H9 (cell line): ENCODE measurements at places on chromosomes 12 and 14. TPM values are rescaled to one million over a fixed set of nuclear protein-coding genes. Genes with fewer than 3 reads are reported as not detected.

GPR135 gene
- 1.8 and 1.9 TPM in 2 replicates for total RNA-seq

KCNC2 gene
- total RNA-seq: not detected in 2 replicates

IFNG-AS1 gene
- not detected in 2 replicates for total RNA-seq

GRCh38 chr14:43503508-43503907 is 1003.6 kb downstream of the FSCB start:
- H3K27ac ChIP-seq: no peak overlapping the region
- no peak for DNase-seq
- H3K36me3 ChIP-seq: peaks cover 2% of the 10 kb centered on the region; the same call in 1 of the 2 replicates
- no peak overlapping the region for H3K4me3 ChIP-seq

DNA sequence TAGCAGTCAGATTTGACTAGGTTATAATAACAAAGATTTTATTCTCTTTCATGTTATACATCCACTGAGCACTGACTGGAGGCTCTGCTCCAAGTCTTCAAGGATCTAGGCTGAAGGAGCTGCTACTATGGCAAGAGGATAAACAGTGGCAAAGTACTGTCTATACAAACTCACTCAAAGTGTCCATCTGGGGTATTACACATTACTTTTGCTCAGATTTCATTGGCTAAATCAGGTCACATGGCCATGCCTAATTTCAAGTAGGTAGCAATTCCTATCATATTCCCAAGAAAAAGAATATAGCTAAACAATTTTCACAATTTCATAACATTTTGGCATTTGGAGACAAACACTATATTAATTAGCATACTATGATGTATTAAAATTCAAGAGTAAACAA is 40.9 kb downstream of the CDK17 start:
- H3K27me3 ChIP-seq: no peaks in the 10 kb centered on the region
- H3K4me1 ChIP-seq: no peaks in the 10 kb centered on the region
- H3K27ac ChIP-seq: no peak overlapping the region
- DNase-seq: no peak
- no peaks in the 10 kb centered on the region; the same call in 1 of the 2 replicates for H3K36me3 ChIP-seq

DNA sequence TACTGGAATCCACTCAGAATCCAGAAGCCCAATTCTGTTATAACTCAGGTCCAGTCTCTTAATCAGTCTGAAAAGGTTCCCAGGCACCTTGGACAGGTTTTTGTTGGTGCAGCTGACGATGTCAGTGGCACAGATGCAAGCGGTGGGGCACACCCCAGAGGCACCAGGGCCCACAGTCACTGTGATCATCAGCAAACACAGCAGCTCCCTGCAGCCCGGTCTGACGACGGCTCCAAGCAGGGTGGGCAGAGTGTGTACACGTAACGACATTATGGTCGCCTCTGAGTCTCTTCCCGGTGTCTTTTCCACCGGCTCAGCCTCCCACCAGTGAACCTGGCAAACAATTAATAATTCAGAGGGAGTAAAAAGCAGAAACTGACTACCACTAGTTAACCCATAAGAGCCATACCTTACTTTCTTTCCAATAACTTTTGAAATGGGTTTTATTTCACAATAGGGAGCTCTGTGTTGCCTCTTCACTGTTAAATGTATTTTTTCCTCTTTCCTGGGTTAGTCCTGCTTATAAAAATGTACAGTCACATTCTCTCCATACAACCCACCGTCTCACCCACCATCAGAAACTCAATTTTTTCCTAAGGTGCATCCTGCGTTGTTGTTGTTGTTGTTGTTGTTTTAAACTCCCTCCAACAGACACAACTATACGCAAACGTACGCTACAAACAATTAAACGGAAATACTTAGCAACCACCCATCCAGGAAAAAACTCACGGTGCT is 521 bp upstream of the PCED1B start:
- H3K4me3 ChIP-seq: peak overlapping the region; percentile 82
- peaks cover 4% of the 10 kb centered on the region; the same call in 1 of the 2 replicates for H3K27me3 ChIP-seq
- H3K36me3 ChIP-seq: peaks cover 5% of the 10 kb centered on the region; the same call in 1 of the 2 replicates
- DNase-seq: no peak

DNA sequence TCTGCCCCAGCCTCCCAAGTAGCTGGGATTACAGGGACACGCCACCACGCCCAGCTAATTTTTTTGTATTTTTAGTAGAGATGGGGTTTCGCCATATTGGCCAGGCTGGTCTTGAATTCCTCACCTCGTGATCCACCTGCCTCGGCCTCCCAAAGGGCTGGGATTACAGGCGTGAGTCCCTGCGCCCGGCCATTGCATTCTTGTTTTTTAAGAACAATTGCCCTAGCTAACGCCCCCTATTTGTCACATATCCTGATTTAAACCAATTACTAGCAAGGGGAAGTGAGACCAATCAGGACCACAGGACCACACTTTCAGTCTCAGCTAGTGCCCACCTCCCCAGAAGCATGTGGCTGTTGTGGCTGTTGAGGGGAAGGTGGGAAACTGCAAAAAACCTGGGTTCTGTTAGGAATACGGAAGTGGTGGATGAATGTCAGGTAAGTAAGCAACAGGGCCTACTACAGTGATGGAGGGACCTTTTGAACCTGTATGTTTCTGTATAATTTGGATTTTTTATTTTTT is 37.8 kb upstream of the NFYB start:
- no peak overlapping the region for H3K27ac ChIP-seq
- H3K27me3 ChIP-seq: no peaks in the 10 kb centered on the region
- H3K4me3 ChIP-seq: no peak overlapping the region
- no peaks in the 10 kb centered on the region for H3K36me3 ChIP-seq
- DNase-seq: no peak
- H3K4me1 ChIP-seq: no peaks in the 10 kb centered on the region

DNA sequence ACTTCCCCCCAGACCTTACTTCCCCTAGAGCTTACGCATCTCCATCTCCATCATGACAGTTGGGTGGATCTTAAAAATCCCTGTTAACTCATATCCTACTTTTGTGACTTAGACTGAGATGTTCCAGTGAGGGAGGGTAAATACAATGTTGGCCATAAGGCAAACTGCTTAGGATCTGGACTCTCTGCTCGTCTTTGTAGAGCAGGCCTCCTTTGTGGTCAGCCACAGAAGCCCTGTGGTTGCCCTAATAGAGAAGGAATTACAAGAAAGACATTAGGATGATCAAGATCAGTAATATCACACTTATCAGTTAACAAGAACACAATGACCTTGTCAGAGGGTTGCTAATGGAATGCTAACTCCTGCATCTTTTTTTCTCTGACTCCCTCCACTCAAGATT is 52.0 kb downstream of the TMEM132C start:
- DNase-seq: no peak
- H3K36me3 ChIP-seq: no peaks in the 10 kb centered on the region
- no peaks in the 10 kb centered on the region; the same call in 1 of the 2 replicates for H3K4me1 ChIP-seq
- H3K27ac ChIP-seq: no peak overlapping the region
- peaks cover 2% of the 10 kb centered on the region; the same call in 1 of the 2 replicates for H3K27me3 ChIP-seq
- no peak overlapping the region for H3K4me3 ChIP-seq

FBRSL1 gene
- 90.8 and 92.3 TPM in 2 replicates for total RNA-seq

CCDC197 gene
- not detected in 2 replicates for total RNA-seq

- no peaks in the 10 kb centered on the region for H3K4me1 ChIP-seq
- no peaks in the 10 kb centered on the region for H3K27me3 ChIP-seq
- no peaks in the 10 kb centered on the region for H3K36me3 ChIP-seq
- no peak for DNase-seq
- H3K4me3 ChIP-seq: no peak overlapping the region
These were observed 1133.0 kb downstream of the VRK1 start for GRCh38 chr14:97930166-97930565.

GRCh38 chr12:70948976-70949336 is 28.4 kb upstream of the PTPRR start:
- no peaks in the 10 kb centered on the region for H3K27me3 ChIP-seq
- no peaks in the 10 kb centered on the region for H3K36me3 ChIP-seq
- no peak for DNase-seq

DNA sequence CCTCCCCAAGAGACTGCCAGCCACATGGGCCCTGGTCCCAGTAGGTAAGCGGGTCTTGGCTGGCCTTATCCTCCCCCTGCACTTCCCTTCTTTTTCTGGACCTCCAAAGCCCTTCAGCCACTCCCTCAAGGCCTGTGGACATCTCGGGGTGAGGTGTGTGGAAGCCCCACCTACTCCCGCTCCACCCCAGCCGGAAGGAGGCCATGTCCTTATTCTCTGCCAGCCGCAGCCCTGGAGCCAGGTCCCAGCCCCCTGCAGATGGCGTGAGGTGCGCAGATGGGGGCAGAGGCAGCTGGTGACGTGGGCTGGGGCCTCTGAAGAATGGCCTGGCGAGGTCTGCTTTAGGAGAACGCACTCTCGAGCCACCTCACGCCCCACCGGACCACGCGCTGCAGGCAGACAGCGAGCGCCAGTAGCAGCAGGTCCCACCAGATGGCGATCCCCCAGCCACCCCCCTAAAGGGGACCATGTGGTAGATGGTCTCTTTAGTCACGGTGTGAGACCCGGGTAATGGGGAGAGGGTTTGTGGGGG is 167.1 kb downstream of the TSPAN9 start:
- H3K4me1 ChIP-seq: no peaks in the 10 kb centered on the region
- no peak for DNase-seq
- H3K4me3 ChIP-seq: no peak overlapping the region

- DNase-seq: no peak
- H3K4me3 ChIP-seq: no peak overlapping the region
- peaks cover 4% of the 10 kb centered on the region; the same call in 2 of the 3 replicates for H3K36me3 ChIP-seq
- peak overlapping the region; percentile 20 for H3K27ac ChIP-seq
- H3K27me3 ChIP-seq: no peaks in the 10 kb centered on the region
These were observed 27.2 kb upstream of the AP4S1 start for GRCh38 chr14:30998100-30998706.

DNA sequence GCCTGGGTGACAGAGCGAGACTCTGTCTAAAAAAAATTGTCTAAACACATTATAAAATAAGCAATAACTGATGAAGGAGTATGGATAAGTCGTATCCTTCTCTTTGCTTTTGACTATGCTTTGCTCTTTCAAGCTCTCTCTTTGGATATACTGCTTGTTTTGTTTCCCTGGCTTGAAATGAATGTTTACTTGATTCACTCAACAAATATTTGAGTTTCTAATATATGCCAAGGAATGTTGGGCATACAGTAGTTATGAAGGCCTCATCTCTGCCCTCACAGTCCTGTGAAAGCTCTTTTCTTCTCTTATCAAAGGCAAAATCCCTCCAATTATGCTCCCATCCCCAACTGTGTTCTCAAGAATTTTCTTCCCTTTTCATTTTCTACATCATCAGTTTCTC is 123.5 kb downstream of the PTPRR start:
- H3K4me1 ChIP-seq: no peaks in the 10 kb centered on the region
- H3K27me3 ChIP-seq: no peaks in the 10 kb centered on the region
- no peak overlapping the region for H3K27ac ChIP-seq
- H3K4me3 ChIP-seq: no peak overlapping the region

GRCh38 chr12:89574736-89575208 is 48.9 kb upstream of the POC1B start:
- H3K4me1 ChIP-seq: no peaks in the 10 kb centered on the region
- no peak overlapping the region for H3K27ac ChIP-seq
- no peak for DNase-seq
- no peak overlapping the region for H3K4me3 ChIP-seq
- no peaks in the 10 kb centered on the region for H3K27me3 ChIP-seq
- H3K36me3 ChIP-seq: no peaks in the 10 kb centered on the region

EPS8 gene
- 1.9 and 2.2 TPM in 2 replicates for total RNA-seq

DNA sequence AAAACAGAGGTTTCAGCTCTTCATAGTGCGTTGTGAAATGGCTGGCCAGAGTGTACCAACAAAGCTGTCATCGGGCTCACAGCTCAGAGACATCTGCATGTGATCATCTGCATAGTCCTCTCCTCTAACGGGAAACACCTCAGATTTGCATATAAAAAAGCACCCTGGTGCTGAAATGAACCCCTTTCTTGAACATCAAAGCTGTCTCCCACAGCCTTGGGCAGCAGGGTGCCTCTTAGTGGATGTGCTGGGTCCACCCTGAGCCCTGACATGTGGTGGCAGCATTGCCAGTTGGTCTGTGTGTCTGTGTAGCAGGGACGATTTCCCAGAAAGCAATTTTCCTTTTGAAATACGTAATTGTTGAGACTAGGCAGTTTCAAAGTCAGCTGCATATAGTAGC is 14.3 kb upstream of the PAPLN start:
- peaks cover 26% of the 10 kb centered on the region for H3K36me3 ChIP-seq
- no peak overlapping the region; the same call in 2 of the 3 replicates for H3K4me3 ChIP-seq
- no peak for DNase-seq
- no peaks in the 10 kb centered on the region for H3K27me3 ChIP-seq
- H3K4me1 ChIP-seq: peaks cover 4% of the 10 kb centered on the region; the same call in 1 of the 2 replicates

DNA sequence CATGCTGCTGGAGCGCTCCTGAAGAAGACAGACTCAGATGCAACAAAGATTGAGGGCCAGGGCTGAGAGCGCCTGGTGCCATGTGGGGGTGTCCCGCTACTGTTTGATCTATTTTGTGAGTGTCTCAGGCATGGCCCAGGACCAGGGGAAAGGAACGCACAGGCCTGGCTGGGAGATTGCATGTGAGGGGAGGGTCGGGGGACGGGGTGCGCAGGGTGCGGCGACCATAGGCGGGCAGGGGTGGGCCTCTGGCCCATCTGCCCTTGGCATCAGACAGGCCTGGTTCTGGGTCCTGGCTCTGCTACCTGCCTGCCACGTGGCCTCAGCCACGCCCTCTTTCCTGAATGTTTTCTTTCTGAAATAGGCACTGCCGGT is 47.5 kb downstream of the BEGAIN start:
- no peak overlapping the region for H3K4me3 ChIP-seq
- H3K27me3 ChIP-seq: no peaks in the 10 kb centered on the region
- DNase-seq: no peak
- H3K27ac ChIP-seq: no peak overlapping the region

DNA sequence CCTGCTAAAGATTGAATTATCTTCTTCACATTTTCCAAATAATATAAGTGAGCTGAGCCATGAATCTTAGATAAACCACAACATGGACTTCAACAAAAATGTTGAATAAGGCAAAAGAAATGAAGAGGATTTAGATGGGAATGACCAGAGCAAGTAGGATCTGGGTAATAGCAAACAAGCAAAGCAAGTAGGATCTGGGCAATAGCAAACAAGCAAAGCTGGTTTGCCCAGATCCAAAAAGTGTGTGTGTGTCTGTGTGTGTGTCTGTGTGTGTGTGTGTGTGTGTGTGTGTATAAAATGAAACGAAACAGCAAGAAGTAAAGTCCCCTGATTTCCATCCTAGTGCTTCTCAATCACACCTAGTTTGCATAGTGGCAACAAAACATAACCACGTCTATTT is 549.1 kb downstream of the RERGL start:
- no peak for DNase-seq
- H3K27me3 ChIP-seq: no peaks in the 10 kb centered on the region
- H3K4me3 ChIP-seq: no peak overlapping the region
- no peaks in the 10 kb centered on the region for H3K4me1 ChIP-seq

GRCh38 chr12:114678028-114678427 is 5.9 kb downstream of the TBX3 start:
- no peaks in the 10 kb centered on the region for H3K36me3 ChIP-seq
- H3K27me3 ChIP-seq: peaks cover 98% of the 10 kb centered on the region
- no peak overlapping the region for H3K27ac ChIP-seq
- peaks cover 11% of the 10 kb centered on the region for H3K4me1 ChIP-seq
- no peak for DNase-seq
